ENCODE measurements at places on chromosomes 5 and 9. TPM values are rescaled to one million over a fixed set of nuclear protein-coding genes. Genes with fewer than 3 reads are reported as not detected.

- DNase-seq = no peak
Measured at GRCh38 chr5:168777651-168778050, 198.5 kb upstream of the PANK3 start.

The MARCOL gene
- not detected for total RNA-seq

The HMCN2 gene
- total RNA-seq = 0.11 TPM

The GABRA6 gene
- not detected for total RNA-seq

The AK8 gene
- not detected for total RNA-seq

- no peak for DNase-seq
Measured at GRCh38 chr9:6007058-6007769, 8.2 kb downstream of the RANBP6 start.

The FAT2 gene
- total RNA-seq = not detected

The PCDHB13 gene
- 0.52 TPM for total RNA-seq

GRCh38 chr5:37900692-37901091 is 60.9 kb upstream of the GDNF start:
- DNase-seq = peak; percentile 54

The FCN2 gene
- total RNA-seq = not detected

DNA sequence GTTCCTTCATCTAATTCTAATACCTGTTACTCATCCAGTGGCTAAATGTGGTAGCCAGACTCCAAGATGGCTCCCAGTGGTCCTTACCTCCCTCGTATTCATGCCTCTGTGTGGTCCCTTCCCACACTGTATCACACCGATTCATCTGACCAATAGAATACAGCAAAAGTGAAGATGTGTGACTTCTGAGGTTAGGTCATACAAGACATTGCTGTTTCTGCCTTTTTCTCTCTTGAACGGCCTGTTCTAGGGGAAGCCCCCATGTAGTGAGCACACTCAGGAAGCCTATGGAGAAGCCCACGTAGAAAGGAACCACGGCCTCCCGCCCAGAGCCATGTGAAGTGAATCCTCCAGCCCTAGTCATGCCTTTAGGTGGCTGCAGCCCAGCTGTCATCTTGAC is 9.4 kb upstream of the C5 start:
- DNase-seq = no peak

The SPATA31A7 gene
- not detected for total RNA-seq

The PNPLA7 gene
- total RNA-seq = 0.77 TPM

- no peak for DNase-seq
Measured at GRCh38 chr9:34654323-34655051, 2.5 kb downstream of the IL11RA start.

The PCDHGA5 gene
- total RNA-seq = 0.98 TPM

- DNase-seq = no peak
Measured at GRCh38 chr5:58760222-58760621, 177.3 kb downstream of the RAB3C start.

The ACSL6 gene
- total RNA-seq = 0.35 TPM
